ENCODE measurements at places on chromosomes 5 and 9. TPM values are rescaled to one million over a fixed set of nuclear protein-coding genes. Genes with fewer than 3 reads are reported as not detected.

The SLC6A18 gene
- polyA plus RNA-seq = not detected

The LRRC70 gene
- 0.22 TPM for polyA plus RNA-seq

DNA sequence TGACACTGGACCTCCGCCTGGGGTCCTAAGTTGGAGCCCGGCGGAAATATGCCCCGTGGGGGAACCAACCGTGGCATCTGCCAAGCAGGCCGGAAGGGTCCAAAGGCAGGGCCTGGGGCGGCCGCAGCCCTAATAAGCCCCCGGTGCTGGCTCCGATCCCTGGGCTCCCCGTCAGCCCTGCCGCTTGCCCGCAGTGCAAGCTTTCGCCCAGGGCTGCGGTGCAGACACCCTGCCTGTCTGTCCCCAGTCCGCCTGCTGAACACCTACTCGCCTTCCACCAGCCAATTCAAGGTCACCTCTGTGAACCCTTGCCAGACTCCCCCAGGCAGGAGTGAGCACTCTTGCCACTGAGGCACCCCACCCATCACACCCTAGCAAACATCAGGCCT is 502 bp upstream of the PTGR1 start:
- no peak for DNase-seq

DNA sequence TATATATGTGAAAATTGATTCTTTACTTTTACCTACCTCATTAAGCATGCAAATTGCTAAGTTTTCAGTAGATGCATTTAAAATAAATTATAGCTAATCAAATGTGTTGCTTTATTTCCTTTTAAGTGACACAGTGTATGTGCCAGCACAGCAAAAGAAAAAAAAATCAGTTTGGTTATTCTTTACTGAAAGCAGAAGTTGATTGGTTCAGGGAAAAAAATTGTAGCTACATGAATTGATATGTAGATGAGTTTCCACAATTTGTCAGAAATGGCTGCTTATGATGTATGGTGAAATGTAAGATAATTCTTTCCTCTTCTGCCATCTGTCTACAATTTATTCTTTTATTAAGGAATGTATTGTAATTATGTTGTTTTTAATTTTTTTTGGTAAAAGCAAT is 57.8 kb downstream of the PARP8 start:
- no peak for DNase-seq

DNA sequence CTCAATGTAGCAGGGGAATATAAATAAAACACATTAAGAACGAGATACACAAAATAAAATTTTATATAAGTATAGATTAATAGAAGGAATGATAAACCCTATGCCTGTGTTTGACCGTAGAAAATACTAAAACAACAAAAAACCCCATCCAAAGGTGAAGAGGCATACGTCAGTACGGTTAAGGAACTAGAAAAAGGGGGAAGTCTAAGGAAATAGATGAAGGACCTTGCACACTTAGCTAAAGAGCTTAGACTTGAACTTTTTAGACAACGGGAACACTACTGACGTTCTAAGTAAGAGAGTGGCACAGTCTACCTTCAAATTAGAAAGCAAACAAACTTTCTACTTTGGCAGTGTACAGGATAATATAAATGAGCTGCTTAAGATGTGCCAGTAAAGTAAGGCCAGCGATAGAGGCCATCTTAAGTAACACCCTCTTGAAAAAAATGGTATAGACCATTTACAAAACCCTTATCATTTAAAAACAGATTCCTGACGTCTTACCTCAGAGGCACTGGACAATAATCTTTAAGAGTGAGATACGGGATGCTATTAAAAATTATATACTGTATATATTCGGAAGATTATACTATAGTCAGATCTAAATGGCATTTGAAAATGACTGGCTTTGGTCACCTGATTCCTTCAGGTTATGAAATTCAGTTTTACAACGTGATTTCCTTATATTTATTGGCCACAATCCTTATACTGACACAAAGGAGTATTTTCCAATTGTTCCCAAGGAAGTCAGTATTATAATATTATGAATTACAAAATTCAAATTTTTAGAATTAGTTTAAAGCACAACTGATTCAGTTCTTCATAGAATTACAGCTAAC is 8.5 kb downstream of the PANK3 start:
- DNase-seq = no peak

GRCh38 chr9:95327239-95327865 is 9.8 kb upstream of the FANCC start:
- DNase-seq = no peak

The OR1J2 gene
- polyA plus RNA-seq = not detected

DNA sequence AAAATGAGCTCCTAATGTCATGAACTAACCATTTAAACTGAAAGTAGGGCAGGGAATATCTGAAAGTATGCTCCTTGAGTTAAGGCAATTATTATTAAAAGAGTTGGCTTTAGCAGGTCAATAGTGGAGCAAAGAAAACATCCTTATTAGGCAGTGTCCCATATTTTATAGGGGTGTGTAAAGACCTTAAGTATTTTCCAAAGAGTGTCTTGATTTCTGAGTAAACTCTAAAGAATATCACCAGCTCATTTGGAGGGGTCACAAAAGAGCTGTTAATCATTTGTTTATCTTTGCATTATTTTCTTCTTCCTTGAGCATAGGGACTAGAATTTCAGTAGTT is 109.3 kb downstream of the MUSK start:
- DNase-seq = no peak

GRCh38 chr5:756171-756570 is 28.4 kb downstream of the ZDHHC11B start:
- no peak for DNase-seq

DNA sequence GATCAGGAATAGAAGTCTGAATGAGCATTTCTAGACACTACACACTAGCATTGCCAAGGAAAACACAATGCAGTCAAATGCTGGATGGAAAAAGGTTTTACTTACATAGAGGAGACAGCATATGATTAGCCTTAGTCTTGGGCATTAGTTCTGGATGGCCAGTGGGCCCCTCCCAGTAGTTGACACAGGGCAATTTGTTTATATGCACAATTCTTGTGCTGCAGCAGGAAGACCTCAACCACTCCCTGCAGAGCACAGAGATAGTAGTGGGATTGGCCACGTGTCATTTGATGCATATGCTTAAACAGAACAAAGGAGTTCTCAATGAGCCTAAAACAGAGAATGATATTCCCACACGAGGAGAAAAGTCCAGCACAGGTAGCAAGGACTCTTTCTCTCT is 1496.2 kb upstream of the CDH6 start:
- DNase-seq = no peak

DNA sequence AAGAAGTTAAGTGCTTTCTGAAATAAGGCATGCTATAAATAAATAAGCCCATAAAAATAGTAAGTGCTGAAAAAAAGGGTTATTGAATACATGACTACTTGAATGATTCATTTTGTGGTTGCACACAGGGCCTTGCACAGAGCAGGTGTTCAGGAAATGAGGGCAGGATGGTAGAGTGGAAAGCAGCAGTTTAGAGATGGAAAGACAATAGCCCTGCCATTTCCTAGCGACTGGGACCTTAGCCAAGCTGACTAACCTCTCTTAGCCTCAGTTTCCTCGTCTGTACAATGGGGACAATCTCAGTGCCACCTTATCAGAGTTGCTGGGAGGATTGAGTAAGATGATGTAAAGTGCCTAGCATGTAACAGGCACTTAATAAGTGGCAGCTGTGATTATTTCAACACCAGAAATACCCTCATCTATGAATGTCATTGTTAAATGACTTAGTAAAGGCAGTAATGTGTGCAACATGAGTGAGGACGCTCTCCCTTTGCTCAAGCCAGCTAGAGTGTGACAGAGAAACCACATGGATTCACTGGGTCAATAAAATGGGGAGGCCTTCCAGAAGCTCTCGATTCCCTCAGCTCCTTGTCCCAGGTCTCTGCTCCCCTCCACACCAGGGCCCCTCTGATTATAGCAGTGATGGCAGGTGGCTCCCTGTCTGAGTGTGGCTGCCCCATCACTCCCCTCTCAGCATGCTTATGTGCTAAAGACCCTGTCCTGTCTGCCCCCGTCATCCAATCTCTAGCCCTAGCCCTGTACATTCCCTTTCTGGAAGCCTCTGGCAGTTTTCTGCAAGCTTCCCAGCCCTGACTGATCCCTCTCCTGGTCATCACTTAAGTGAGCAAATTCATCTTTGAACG is 16.0 kb upstream of the PHF19 start:
- DNase-seq = no peak

GRCh38 chr9:6811436-6811835 is 53.7 kb downstream of the KDM4C start:
- DNase-seq = no peak

- no peak for DNase-seq
These were observed 98.1 kb upstream of the PAPPA start for GRCh38 chr9:116055536-116055935.

The SNCAIP gene
- not detected for polyA plus RNA-seq
